CD8-positive, alpha-beta memory T cell (primary cell): ENCODE measurements at places on chromosomes 11 and 22.

- no peaks in the 10 kb centered on the region for H3K27me3 ChIP-seq
- no peak for DNase-seq
- no peak overlapping the region for H3K4me3 ChIP-seq
- no peaks in the 10 kb centered on the region for H3K4me1 ChIP-seq
Measured at GRCh38 chr22:18977824-18978425, 41.8 kb upstream of the PRODH start.

DNA sequence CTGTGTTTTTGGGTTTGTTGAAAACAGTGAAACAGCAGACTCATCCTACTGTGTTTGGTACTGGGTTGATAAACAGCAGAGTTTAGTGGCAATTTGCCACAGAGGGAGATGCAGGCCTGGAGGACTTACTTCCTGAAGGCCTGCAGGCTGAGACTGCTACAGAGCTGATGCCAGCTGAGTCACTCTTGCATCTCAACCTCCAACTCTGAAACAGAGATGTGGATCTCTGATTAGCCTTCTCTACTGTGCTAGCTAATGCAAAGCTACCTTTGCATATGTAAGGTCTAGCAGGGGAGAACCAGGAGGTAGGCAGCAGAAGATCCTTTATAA lies 14.3 kb downstream of the ATP5MG start:
- no peaks in the 10 kb centered on the region for H3K36me3 ChIP-seq
- no peaks in the 10 kb centered on the region for H3K4me1 ChIP-seq
- DNase-seq = no peak
- no peak overlapping the region for H3K4me3 ChIP-seq

GRCh38 chr11:4695442-4695841 lies 2.2 kb downstream of the OR51E2 start:
- H3K4me1 ChIP-seq = no peaks in the 10 kb centered on the region
- H3K36me3 ChIP-seq = no peaks in the 10 kb centered on the region
- no peak overlapping the region for H3K27ac ChIP-seq
- H3K4me3 ChIP-seq = no peak overlapping the region
- H3K27me3 ChIP-seq = no peaks in the 10 kb centered on the region

DNA sequence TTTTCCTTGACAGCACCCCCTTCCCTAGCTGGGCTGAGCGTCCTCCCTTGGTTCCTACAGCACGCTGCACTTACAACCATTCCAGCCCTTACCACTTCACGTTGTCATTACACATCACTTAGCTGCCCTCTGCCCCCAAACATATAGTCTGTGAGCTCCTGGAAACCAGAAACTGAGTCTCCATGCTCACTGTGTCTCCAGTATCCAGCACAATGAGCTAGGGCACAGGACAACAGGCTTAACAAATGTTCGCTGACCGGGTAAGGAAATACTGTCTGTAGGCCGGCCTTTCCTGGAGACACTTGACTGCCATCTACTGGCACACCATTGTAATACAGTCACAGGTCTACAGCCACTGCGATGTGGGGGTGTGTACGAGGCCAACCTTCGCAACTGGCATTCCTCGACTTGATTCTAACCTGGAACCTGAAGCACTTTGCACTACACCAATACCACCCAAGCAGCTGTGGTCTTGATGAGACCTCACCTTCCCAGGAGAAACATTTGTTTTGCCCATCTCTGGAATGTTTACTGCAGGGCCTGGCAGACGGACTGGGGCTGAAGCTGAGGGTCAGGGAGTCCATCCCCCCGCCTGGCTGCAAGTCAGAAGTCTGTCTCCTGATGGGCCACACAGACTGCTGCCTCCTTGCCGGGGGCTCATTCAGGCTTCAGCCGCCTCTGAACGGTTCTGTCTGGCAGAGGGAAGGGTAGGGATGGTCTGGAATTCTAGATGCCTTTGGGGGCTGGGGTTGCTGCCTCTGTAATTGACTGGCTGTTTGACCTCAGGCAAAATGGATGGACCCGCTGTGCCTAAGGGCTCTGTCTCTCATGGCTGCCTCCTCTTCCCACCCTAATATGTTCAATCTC lies 72.0 kb downstream of the SYN3 start:
- H3K27me3 ChIP-seq = no peaks in the 10 kb centered on the region
- H3K4me3 ChIP-seq = no peak overlapping the region
- DNase-seq = no peak
- no peak overlapping the region for H3K27ac ChIP-seq
- H3K36me3 ChIP-seq = no peaks in the 10 kb centered on the region
- H3K4me1 ChIP-seq = no peaks in the 10 kb centered on the region

DNA sequence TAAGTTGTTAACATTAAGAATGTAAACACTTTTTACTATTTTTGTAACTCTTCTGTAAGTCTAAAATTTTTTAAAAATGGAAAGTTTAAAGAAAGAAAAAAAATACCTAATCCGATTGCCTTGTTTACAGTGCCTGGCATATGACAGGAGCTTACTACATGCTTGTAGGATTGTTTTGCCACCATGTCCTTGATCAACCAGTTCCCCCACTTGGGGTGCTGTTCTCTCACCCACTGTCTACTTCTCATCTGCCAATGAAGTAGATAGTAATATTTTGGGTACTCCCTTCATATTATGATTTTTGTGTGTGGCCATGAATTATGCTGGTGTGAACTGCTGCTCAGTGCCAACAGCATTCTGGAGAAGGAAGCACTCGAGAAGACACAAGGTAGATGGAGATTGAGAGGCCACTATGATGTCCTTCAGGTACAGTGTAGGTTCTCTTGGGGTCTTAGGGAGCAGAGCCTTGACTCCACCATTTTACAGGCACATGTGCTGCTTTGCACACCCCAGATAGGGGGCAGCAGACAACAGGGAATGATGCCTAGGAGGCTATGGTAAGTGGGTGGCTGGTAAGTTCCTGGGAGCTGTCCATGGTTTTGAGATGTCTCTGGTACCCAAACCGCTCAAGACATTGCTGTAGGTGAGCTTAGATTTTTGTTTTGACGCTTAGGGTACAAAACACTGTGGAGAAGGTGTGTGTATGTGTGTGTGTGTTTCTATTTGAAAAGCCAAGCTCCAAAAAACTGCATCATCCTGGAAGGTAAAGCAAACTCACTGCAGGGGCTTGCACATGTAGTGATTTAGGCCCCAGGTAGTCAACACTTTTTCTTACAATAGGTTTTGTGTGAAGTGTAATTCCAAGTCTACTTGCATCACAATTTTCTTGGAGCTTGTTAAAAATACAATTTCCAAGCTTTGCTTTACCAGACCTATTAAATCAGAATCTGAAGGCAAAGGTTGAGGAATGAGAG lies 494.5 kb upstream of the LARGE1 start:
- no peak for DNase-seq
- no peak overlapping the region for H3K27ac ChIP-seq
- no peak overlapping the region for H3K4me3 ChIP-seq
- H3K27me3 ChIP-seq = no peaks in the 10 kb centered on the region

GRCh38 chr11:61959114-61959513 lies 8.3 kb downstream of the FTH1 start:
- H3K36me3 ChIP-seq = peaks cover 4% of the 10 kb centered on the region
- H3K4me1 ChIP-seq = peaks cover 16% of the 10 kb centered on the region
- no peak for DNase-seq
- H3K4me3 ChIP-seq = no peak overlapping the region
- no peaks in the 10 kb centered on the region for H3K27me3 ChIP-seq
- H3K27ac ChIP-seq = no peak overlapping the region

- no peak for DNase-seq
- H3K4me1 ChIP-seq = peaks cover 6% of the 10 kb centered on the region
- peak overlapping the region; percentile 67 for H3K4me3 ChIP-seq
- H3K27me3 ChIP-seq = peaks cover 11% of the 10 kb centered on the region
- H3K27ac ChIP-seq = no peak overlapping the region
- H3K36me3 ChIP-seq = no peaks in the 10 kb centered on the region
Measured at GRCh38 chr11:57639321-57640067, 10.2 kb downstream of the YPEL4 start.

DNA sequence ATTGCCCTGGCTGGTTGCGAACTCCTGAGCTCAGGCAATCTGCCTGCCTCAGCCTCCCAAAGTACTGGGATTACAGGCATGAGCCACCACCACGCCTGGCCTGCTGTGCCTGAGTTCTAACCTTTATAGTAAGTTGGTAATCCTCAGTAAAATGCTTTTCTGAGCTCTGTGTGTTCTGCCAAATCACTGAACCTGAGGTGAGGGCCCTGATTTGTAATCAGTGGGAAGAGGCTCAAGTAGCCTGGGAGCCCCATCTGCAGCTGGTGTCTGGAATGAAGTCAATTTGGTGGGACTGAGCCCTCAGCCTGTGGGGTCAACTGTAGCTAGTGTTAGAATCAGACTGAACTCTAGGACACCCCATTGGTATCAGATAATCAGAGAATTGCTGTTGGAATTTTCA lies 72.6 kb upstream of the PARVG start:
- DNase-seq = no peak
- H3K27ac ChIP-seq = no peak overlapping the region
- no peaks in the 10 kb centered on the region for H3K4me1 ChIP-seq
- H3K27me3 ChIP-seq = no peaks in the 10 kb centered on the region

GRCh38 chr22:27151407-27151806 lies 494.0 kb downstream of the MIAT start:
- no peaks in the 10 kb centered on the region for H3K4me1 ChIP-seq
- no peaks in the 10 kb centered on the region for H3K36me3 ChIP-seq
- no peaks in the 10 kb centered on the region for H3K27me3 ChIP-seq

DNA sequence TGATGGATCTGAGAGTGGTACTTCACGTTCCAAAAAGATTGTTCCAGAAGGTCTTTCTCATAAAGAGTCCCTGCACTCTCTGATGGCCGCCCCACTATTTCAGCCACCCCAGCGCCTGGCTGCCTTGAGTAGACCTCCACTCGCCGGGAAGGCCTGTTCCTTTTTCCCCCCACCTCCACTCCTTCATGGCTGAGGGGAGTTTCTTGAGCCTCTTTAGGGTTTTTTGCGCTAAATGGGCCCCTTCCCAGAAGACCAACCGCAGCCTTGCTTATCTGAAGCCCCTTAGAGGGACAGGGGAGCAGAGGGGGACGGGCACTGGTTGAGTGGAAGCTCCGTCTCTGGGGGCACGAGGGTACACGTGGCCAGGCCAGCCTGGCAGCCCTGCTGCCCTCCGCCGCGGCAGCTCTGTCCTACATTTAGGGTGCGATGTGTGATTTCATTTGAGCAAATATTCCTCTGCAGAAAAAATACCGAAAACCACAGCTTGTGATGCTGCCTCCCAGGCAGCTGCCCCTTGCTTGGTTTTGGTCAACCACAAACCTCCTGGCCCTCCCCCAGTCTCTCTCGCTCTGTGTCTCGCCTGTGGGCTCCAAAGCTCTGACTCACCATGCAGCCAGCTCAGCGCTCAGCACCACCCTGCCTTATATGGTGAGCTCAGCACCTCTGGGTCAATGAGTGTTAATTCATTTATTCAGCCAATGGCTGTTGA lies 88.7 kb downstream of the TP53I11 start:
- H3K36me3 ChIP-seq = peaks cover 5% of the 10 kb centered on the region
- peak; percentile 69 for DNase-seq
- H3K27ac ChIP-seq = no peak overlapping the region
- H3K4me3 ChIP-seq = no peak overlapping the region
- H3K4me1 ChIP-seq = peaks cover 17% of the 10 kb centered on the region

DNA sequence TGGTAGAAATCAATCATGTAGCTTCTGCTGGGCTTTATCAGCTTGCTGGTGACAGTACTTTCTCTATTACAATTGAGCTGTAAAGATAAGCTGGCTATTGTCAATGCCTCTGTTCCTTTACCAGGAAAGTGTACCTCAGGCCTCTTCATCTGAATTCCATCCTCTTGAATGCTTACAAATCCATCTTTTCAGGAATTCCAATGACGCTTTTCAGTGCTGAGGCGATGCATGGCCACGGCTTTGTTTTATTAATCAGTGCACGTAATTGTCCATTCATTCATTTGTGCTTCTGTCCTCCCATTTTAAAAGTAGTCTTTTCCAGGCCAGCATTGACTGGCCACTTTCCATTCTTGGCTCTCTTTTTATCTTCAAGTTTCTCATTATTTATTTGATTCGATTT lies 202.0 kb downstream of the PGR start:
- no peaks in the 10 kb centered on the region for H3K27me3 ChIP-seq
- H3K27ac ChIP-seq = no peak overlapping the region
- DNase-seq = no peak
- no peaks in the 10 kb centered on the region for H3K4me1 ChIP-seq
- H3K36me3 ChIP-seq = no peaks in the 10 kb centered on the region

DNA sequence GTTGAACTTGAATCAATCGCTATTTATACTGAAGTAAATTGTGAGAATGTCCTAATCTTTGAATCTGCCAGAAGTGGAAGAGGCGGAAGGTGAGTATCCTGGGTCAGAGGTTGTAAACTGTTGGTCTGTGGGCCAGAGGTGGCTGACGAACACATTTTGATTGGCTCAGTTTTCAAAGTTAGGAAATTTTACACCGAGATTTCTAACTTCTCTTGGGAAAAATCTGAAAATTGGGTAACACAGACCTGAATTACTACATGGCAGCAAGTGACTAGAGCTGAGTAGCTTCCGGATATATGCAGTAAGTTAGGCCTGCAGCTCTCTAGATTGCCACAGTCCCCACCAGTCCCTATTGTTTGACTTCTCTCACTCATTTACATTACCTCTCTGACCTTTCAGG lies 56.8 kb upstream of the ALKBH3 start:
- DNase-seq = no peak
- no peaks in the 10 kb centered on the region for H3K4me1 ChIP-seq
- no peaks in the 10 kb centered on the region for H3K27me3 ChIP-seq
- H3K4me3 ChIP-seq = no peak overlapping the region
- no peaks in the 10 kb centered on the region for H3K36me3 ChIP-seq

GRCh38 chr22:18999008-18999407 lies 62.9 kb upstream of the PRODH start:
- H3K36me3 ChIP-seq = no peaks in the 10 kb centered on the region
- H3K4me1 ChIP-seq = no peaks in the 10 kb centered on the region
- H3K27ac ChIP-seq = no peak overlapping the region
- H3K4me3 ChIP-seq = no peak overlapping the region

GRCh38 chr11:77204754-77205466 lies 76.9 kb downstream of the MYO7A start:
- no peaks in the 10 kb centered on the region for H3K4me1 ChIP-seq
- no peaks in the 10 kb centered on the region for H3K36me3 ChIP-seq
- H3K27ac ChIP-seq = no peak overlapping the region
- no peak for DNase-seq
- H3K27me3 ChIP-seq = no peaks in the 10 kb centered on the region

DNA sequence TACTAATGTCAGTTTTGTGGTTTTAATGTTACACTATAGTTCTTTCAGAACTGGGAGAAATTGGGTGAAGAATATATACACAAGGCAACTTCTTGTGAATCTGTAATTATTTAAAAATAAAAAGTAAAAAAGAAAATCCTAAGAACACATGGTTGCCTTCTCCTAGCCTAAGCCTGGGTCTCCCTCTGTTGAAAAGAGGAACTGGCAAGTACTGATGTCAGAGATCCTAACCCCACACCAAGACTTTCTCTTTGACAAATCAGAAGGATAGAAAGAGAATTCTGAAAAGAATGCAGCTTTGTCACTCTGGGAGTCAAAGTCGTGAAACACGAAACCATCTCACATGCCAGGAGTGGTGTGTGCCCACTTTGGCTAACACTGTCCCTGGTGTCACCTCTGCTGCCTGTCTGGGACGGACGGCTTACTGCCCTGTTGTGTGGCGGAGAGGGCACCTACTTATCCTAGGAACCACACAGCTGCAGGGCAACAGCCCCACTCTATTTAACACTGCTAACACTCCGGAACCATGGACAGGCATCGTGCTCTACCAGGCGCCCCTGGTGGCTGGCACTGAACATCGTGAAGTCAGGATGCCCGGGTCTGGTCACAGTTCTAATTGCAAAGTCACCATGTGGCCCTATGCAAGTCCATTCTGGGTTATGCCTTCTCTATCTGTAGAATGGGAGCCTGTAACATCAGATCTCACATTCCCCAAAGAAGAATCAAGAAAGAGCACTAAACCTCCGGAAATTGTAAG lies 108.7 kb upstream of the CD82 start:
- no peak overlapping the region for H3K4me3 ChIP-seq
- no peak for DNase-seq
- no peaks in the 10 kb centered on the region for H3K36me3 ChIP-seq
- no peak overlapping the region for H3K27ac ChIP-seq
- H3K4me1 ChIP-seq = no peaks in the 10 kb centered on the region
